ENCODE measurements at places on chromosomes 1 and 21.

DNA sequence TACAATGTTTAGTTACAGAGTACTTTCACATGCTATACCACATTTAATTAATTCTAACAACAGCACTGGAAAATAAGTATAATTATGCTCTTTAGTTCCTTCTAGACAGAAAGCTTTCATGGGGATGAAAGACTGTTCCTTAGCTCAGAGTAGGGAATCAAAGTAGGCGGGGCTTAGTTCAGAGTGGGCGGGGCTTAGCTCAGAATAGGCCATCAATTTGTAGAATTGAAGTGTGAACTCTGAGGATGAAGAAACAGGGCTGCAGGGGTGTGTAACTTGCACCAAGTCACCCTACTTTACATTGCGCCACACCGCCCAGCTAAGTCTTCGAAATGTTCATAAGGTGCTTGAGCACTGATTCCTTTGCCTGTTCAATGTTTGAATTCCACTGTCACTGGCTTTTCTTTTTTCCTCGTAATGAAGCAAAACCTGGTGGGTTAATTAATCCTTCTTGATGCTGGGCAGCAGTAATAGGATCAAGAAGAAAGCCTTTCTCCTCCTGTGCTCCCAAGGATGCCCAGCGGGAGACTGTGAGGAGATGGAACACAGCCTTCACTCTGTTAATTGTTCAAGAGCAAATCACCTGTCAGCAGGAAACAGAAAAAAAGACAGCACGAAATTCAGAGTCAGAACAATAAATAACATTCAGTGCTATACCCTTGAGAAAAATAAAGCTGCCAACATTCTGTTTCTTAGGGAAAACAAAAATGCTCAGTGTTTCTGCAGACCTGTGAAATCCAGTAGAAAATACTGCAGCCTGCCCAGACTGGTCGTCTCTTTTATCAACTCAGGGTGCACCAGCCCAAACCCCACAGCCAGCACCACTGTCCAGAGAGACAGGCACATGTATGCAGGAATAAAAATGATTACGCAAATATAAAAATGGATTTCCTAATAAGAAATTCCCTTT is 66.5 kb upstream of the CAMK1G start:
- no peak for DNase-seq

DNA sequence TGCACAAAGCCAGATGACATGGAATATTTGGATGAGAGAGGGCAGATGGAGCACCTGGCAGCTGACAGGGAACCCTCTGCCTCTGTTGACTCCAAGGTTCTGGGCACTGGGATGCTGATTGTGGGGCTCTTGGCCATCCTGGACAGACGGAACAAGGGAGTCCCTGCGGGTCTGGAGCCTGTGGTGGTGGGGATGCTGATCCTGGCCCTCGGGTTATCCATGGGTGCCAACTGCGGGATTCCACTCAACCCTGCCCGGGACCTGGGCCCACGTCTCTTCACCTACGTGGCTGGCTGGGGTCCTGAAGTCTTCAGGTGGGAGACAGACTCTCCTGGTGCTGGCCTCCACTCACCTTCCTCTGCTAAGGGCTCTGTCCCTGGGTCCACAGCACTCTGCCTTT is 1.8 kb upstream of the ATP8B2 start:
- DNase-seq: no peak

GRCh38 chr1:204616641-204617040 is 68.9 kb downstream of the LRRN2 start:
- DNase-seq: no peak

DNA sequence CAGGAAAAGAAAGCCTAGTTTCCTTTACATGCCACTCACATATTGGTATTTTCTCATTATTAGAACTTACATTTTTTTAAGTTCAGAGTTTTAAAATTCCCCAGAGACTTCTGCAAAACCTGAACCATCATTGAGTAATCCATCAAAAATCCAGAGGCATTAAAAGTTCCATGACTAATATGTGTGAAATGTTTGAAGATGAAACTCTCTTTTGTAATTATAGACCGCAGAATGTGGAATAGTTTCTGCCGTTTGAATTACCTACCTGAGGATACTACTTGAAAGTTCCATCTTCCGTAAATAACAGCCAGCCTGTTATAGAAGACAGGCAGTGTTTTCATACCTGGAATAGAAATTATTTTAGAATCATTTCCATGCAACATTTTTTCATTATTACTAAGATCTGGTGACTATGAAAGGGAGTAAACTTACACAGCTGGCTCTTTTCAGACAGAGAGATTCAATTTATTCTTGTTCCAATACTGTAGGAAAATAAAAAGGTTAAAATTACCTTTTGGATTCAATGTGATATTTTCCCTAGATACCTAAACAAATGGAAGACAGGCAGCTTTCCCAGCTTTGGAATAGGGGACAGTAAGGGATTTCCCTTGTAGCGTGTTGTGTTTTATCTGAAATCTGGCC is 131.4 kb downstream of the ST6GALNAC5 start:
- no peak for DNase-seq

DNA sequence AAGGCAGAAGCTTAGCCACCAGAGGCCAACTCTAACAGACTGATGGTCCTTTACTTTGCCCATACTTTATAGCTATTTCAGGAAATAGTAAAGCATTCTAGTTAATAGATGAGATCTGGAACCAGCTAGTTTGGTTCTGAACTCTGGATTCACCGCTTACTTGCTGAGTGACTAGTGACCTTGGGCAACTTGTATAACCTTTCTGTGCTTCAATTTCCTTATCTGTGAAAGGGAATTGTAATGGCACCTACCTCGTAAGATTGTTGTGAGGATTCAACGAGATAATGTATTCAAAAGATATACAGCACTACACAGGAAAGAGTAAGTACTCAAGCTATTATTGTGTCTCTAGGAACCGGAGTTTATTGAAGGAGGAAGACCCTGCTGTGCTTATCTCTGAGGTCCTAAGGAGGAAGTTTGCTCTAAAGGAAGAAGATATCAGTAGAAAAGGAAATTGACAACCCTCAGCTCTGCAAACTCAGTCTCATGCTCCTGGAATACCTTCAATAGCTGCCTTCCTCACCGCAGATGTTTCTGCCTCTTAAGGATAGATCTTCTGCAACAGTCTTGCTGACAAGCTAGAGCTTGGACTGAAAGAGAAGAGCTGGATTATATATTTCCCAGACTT is 11.9 kb downstream of the MTFR1L start:
- DNase-seq: no peak

DNA sequence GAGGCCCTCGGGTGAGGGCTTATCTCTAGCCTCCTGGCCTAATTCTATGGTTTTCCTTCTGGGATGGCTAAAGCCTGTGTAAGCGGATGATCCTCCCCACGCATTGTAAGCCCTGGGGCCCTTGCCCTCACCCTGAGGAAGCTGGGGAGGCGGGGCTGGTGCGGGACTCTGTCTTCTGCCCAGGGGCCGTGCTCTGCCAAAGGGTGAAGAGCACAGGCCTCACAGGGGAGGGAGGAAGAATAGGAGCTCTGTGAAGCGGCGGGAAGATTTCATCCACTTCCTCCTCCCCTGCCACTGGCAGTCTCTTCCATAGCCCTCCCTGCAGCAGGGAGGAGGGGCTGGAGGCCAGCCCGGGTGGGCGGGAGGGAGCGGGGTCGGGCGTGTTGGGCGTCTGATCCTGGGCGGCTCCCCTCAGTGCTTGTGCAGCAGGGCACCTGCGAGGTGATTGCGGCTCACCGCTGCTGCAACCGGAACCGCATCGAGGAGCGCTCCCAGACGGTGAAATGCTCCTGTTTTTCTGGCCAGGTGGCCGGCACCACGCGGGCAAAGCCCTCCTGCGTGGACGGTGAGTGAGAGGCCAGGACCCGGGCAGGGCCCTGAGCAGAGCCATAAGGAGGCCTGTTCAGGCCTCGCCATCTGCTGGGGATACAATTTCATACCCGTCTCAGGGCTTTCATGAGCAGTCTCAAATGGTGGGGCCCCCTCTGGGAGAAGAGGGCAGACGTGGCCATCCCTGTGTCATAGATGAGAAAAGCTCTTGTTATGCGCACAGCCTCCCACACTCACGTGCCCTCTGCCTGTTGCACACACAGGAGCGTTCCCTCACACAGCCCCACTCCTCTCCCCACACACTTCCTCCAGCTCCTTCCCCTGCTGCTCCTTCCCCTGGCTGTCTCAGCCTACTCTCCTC is 7.7 kb upstream of the PPM1J start:
- peak; percentile 57 for DNase-seq

DNA sequence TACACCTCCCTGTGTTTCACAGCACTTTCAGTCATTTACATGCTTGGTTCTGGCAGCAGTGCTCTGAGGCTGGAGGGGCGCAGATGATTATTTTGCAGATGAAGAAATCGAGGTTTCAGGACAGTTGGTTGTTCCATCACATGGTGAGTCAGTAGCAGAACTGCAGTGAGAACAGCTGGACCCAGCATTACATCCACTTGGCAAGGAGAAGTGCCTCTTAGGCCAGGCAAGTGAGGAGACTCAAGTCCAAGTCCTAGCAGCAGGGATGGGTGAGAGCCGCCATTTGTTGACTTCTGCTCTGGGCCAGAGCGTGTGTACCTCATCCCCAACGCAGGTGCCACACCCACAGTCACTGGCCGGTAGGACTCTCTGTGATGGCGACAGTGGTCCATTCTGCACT is 26.8 kb upstream of the EPHA8 start:
- no peak for DNase-seq
